ENCODE measurements at places on chromosomes 5 and 9.

- no peak for DNase-seq
These were observed 34.2 kb upstream of the TGFBR1 start for GRCh38 chr9:99070681-99071080.

DNA sequence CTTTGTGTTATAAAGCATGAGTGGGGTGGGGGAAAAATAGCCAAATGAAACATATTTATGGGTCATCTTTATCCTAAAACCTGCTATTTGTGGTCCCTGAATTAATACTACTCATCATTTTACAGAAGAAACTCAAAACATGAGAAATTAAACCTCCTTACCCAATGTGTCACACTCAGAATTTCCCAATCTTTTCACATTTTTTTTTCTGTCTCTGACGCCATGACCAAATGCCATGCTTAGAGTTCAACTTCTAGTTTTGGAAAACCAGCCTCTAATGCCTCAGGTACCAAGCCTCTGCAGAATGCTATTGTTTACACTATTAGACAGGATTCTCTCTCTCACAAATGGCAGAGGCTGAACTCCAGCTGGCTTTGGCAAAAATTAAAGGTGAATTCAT, 505.5 kb upstream of the WWC1 start:
- DNase-seq, result no peak

- no peak for DNase-seq
These were observed 628.3 kb downstream of the DNAH5 start for GRCh38 chr5:13316176-13316575.

- no peak for DNase-seq
These were observed 84.3 kb upstream of the CACNA1B start for GRCh38 chr9:137793196-137793841.

GRCh38 chr5:75623846-75624245, 12.6 kb downstream of the ANKDD1B start:
- DNase-seq, result no peak

- DNase-seq, result no peak
These were observed 41.4 kb upstream of the TGFBR1 start for GRCh38 chr9:99063522-99063921.

DNA sequence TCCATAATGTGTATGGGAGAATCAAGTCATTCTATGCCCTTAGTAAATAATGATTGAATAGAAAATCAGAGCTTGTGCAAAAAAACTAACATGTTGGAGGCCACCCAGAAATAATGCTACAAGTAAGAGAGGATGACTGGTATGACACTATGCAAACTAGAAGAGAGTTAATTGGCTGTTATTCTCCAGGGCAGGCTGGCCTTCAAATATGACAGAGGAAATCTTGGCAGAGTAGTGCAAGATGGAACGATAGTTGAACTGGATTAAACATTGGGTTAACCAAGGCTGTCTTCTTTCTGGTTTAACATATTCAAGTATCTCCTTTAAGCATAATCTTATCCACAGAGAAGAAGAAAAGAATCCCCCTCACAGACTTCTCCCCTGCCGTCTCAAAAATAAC, 196.1 kb downstream of the MPDZ start:
- DNase-seq, result no peak

DNA sequence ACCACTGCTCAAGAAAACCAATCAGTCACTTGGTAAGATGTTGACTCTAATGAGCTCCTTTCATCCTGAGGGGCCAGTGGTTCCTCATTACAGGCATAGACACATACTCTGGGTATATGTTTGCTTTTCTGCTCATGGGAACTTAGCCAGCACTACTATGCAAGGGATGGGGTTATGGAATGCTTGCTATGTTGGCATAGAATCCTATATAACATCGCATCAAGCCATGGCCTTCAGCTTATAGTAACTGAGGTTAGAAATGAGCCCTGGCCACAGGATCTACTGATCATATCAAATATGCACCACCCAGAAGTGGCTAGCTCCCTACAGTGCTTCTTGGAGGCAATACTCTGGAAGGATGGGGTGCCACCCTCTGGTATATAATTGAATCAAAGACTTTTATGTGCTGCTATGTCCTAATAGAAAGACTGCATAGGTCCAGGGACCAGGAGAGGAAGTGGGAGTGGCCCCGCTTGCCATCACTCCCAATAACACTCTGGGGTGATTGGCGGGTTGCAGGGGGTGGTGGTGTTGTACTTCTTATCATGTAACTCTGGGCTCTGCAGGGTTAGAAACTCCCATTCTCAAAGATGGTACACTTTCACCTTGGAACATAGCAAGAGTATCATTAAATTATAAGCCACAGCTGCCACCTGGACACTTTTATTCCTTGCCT, 70.3 kb downstream of the ZNF366 start:
- DNase-seq, result no peak

DNA sequence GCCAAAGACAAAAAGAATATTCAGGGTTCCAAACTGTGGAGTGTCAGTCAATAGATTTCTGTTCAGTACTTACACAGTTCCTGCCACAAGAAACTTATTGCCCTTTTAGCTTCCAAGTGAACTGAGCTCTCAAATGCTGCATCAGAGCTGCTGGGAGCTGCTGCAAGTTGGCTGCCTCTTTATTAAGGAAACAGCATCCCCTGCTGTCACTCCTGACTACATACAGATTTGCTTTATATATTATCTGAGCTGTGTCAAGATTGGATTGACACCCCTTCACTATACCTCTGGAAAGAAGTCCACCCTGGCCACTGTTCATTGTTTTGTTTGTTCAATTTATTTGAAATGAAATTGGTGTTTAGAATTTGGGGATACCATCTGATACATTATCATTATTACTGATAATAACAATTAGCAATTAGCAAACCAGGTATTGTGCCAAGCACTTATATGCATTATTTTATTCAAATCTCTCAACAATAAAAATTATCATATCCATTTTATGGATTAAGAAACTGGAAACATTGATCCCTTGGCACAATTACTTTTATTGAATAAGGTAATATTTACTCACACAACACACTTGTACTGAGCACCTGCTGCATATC, 16.4 kb upstream of the C5orf58 start:
- DNase-seq, result no peak

- no peak for DNase-seq
These were observed 20.3 kb upstream of the NINJ1 start for GRCh38 chr9:93154293-93154903.

- no peak for DNase-seq
These were observed 30.3 kb downstream of the FOXD1 start for GRCh38 chr5:73418244-73418691.

DNA sequence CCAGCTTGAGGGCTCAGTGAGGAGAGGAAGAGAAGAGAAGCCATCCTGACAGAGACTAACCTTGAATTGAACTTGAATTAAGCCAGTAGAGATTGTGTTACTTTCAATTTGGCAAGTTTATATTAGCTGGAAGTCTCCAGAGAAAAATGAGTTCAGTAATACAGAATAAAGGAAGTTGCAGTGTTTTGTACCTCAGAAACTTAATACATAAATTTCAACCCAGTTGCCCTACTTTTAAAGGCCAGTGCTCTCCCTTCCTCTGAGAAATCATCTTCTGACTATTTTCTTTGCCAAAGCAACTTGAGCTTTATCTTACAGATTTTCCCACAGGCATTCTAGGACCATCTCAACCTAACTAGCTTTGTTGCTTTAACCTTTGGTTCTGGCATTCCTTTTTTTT, 231.0 kb upstream of the GAS1 start:
- DNase-seq, result no peak

Data from stimulated activated CD8-positive, alpha-beta memory T cell treated with anti-CD3 and anti-CD28 coated beads, Interleukin-7, amount 100 ng/mL, for 1 hour (primary cell).